H9 (cell line): ENCODE measurements at places on chromosomes 2 and 18. TPM values are rescaled to one million over a fixed set of nuclear protein-coding genes. Genes with fewer than 3 reads are reported as not detected.

- peak; percentile 57 for DNase-seq
Measured at GRCh38 chr2:98601532-98602132, 6.7 kb downstream of the COA5 start.

The CIB4 gene
- total RNA-seq = not detected in 2 replicates

DNA sequence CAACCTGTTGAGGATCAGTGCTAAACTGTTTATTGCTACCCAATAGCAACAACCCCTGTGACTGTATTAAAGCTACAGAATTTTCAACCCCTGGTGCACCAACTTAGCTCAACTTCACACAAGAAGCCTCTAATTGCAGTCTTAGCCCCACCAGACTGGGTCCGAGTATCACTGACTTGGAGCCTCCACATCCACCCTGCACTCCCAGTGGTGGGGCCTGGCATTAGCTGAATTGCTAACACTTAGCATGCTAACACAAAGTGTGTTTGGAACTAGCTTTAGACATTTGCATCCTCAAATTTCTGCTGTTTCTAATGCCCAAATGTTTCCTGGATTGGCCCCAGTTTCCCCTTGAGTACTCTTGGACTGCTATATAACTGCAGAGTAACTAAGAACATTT, 298.6 kb downstream of the AGPS start:
- no peak for DNase-seq

The IHH gene
- total RNA-seq = 0.11 TPM in 1 of 2 replicates, not detected in the other

DNA sequence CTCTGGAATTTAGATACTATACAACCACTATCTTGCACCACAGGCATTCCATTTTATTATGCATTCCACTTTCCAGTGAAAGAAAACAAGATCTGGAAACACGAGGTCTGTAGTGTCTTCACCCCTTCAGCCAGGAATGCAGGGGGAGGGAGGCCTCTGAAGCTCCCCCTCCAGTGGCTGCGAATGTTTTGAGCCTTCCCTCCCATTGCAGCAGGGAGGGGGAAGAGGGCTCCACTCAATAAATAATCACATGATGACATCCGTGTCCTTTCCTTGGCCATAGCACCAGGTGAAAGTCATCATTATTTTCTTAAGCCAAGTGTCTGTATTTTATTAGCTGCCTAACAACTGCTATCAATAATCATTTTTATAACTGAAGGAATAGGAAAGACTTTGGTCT, 38.6 kb downstream of the ALPK2 start:
- no peak for DNase-seq

DNA sequence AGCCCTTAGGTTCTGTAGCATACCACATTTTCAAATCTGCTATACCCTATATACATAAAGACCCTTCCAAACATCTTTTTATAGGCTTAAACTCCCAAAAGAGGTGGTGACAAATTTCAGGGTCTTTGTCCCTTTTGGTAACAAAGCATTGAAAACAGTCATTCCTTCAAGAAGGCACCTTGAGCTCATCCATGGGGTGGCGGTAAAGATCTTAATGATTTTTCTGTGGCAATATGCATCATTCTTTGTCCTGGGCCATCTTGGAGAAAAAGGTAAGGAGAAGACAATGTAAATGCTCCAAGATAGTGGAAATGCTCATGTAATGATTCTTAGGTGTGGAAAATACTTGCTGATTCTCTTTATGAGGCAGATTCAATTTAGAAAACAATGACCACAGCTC, 890.5 kb downstream of the CNTNAP5 start:
- no peak for DNase-seq

The DBI gene
- 127 and 128 TPM in 2 replicates for total RNA-seq

DNA sequence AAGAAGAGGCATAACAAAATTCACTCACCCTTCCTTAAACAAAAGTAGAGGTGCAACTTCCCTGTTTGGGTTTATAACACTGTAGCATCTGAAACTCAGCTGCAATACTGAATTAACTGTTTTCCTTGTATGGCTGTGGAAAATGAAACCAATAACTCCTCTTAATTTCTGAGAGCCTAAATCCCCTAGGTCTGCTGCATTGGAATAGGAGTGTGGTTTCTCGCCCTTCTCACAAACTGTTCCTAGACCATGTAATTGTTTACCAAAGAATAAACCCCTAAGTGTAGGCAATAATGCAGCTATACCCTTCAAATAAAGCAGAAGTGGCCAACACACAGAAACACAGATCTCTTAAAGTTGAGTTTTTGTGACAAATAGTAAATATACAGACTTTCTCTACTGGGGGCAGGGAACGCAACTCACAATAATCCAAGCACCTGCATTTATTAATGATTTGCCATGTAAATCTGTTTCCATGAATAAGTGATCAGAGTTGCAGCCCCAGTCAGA, 52.0 kb downstream of the RASGRP3 start:
- DNase-seq = no peak

- DNase-seq = no peak
Measured at GRCh38 chr2:165776013-165776412, 18.0 kb downstream of the GALNT3 start.

DNA sequence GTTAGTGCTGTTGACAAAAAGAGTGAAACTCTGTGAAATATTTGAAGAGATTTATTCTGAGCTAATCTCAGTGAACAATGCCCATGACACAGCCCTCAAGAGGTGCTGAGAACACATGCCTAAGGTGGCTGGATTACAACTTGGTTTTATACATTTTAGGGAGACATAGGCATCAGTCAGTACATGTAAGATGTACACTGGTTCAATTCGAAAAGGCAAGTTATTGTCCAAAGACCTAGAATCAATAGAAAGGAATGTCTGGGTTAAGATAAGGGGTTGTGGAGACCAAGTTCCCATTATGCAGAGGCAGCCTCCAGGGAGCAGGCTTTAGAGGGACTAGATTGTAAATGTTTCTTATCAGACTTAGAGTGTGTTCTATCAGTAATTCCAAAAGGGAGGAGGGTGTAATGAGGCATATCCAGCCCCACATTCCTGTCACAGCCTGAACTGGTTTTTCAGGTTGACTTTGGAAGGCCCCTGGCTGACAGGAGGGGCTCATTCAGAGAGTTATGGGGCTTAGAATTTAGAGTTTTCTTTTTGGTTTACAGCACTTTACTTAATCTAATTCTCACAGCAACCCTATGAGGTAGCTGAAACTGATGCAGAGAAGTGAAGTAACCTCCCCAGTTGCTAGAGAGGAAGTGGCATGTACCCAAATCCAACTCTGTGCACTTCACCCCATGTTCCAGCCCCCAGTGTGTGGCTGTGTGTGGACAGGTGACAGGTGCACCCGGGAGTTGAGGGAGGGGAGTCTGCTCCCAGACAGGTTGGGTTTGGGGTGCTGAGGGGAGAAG, 28.3 kb upstream of the ASAP2 start:
- no peak for DNase-seq

DNA sequence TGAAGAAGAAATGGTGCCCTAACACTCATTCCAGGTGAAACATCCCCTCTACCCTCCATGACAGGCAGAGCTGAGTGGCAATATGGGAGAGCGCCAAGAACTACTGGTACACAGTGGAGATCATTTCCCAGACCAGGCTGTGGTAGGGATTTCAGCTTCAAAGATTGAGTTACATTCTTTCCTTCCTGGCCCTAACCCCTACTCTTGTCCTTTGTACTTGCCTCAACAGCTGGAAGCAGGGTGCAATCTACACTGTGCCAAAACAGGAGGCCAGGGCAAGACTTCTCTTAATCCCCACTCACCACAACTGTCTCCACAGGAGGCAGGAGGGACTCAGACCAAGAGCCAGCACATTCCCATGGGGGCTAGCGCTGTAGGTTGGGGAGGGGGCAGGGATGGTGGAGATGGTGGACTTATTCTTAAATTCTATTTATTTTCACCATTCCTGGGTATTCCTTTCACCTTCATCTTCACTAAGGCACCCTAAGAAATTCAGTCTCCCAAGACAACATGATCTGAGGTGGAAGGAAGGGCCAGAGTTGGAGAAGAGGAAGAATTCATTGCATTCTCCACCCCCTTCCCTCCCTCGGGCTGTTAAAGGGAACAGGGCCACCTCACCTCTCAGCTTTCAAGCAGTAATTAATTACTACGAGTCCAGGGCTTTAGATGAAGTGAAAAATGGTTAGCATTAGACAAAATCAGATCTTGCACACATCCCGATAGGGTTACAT, 65.9 kb downstream of the AAK1 start:
- DNase-seq = no peak

DNA sequence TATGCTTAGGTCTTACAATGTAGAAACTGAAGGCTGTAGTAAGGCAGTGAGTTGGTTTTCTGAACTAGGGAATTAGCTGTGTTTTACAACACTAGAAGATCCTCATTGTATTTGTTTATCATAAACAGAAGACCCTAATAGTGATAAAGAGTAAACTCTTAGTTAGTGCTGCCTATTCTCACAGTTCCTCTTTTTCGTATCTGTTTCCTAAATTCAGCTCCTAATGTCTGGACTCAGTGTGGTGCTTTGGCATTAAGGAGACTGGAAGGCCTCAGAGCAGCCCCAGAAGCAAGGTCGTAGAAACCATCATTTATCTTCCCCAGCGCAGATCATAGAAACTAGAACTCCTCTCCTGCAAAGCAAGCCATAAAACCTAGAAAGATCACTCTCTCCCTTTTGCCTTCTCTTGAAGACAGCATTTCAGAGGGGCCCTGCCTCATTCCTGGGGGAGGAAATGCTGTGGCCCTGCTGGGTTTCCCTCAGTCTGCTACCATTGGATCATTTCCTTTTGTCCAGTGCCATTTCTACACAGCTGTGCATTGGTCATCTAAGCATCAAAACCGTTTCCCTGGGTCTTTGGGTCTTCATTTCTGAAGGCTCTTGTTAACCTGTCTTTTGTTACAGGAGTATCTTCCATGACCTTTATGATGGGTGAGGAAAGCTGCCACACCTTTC, 4.7 kb downstream of the ACP1 start:
- no peak for DNase-seq

The ZFP36L2 gene
- 105 and 110 TPM in 2 replicates for total RNA-seq

- DNase-seq = no peak
Measured at GRCh38 chr2:124796647-124797046, 771.6 kb downstream of the CNTNAP5 start.

The CRYGC gene
- total RNA-seq = not detected in 2 replicates

- peak; percentile 51 for DNase-seq
Measured at GRCh38 chr2:96267159-96267971, 1.3 kb downstream of the CIAO1 start.

The SLC1A4 gene
- total RNA-seq = 1.1 and 1.9 TPM in 2 replicates

The POTEE gene
- total RNA-seq = 1.1 and 1.2 TPM in 2 replicates

DNA sequence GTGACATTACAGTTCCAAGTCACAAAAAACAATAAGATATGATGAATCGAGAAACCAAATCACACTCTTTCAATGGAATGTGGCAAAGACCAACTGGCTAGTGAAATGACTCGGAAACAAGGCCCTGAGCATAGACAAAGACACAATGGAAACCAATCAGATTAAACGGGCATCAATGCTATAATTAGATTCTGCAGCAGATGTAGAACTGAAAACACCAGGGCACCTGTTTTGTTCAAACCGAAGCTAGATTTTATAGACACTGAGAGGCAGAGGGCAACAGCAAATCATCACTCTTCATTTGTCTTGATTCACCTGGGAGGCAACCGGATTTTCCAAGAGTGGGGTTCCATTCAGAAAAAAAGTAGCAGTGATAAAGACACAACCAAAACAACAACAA, 92.8 kb upstream of the BARD1 start:
- no peak for DNase-seq

DNA sequence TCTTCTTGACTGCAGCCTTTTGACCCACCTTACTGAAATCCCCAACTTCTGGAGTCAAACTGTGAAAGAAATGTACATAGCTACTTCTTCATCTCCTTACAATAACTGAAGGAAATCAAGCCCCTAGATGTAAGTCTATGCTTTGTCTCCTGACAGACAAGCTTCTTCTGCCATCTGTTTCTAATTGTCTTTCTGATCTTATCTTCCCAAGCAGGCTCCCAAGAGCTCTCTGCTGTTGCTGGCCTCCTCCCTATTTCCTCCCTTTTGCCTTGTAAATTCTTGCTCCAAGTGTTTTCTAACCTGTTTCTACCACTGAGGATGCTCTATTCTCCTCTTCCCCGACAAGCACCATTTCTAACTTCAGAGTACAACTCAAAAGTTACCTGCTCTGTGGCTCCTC, 77.4 kb upstream of the OSR1 start:
- DNase-seq = no peak

GRCh38 chr2:236712304-236712703, 142.7 kb downstream of the ACKR3 start:
- no peak for DNase-seq

The IL1RL2 gene
- not detected in 2 replicates for total RNA-seq
